ENCODE measurements at places on chromosomes 11 and 22. TPM values are rescaled to one million over a fixed set of nuclear protein-coding genes. Genes with fewer than 3 reads are reported as not detected.

Gene LAYN
- total RNA-seq, result 0.26 TPM

Gene CRYBB2
- not detected for total RNA-seq

Gene RAPSN
- 0.22 TPM for total RNA-seq

Gene NFAM1
- 0.15 TPM for total RNA-seq

Gene PUS3
- total RNA-seq, result 22.9 TPM

Gene SNU13
- total RNA-seq, result 242 TPM

Gene BTG4
- total RNA-seq, result not detected

Gene UBE2L3
- 52.4 TPM for total RNA-seq

Data from activated CD4-positive, alpha-beta memory T cell treated with anti-CD3 and anti-CD28 coated beads for 36 hours (primary cell).